ENCODE measurements at places on chromosomes 7 and 10. TPM values are rescaled to one million over a fixed set of nuclear protein-coding genes. Genes with fewer than 3 reads are reported as not detected.

Gene BICC1
- total RNA-seq = 55.6 TPM

Gene SUN1
- total RNA-seq = 60.8 TPM

Gene PRLHR
- total RNA-seq = not detected

Gene SEC61A2
- total RNA-seq = 9.6 TPM

Gene STOX1
- 0.09 TPM for total RNA-seq

Gene ADCYAP1R1
- total RNA-seq = not detected

Gene ANXA8
- total RNA-seq = 0.57 TPM

Gene KIFBP
- total RNA-seq = 55.4 TPM

Gene HTR7
- 0.41 TPM for total RNA-seq

Gene PRRT4
- total RNA-seq = not detected

Gene RNF32
- 1.4 TPM for total RNA-seq

Gene GNB2
- total RNA-seq = 314 TPM

Gene BAMBI
- total RNA-seq = 1.8 TPM

Gene PRSS2
- not detected for total RNA-seq

Gene PGAM1
- total RNA-seq = 590 TPM

Gene TMEM176B
- not detected for total RNA-seq

Gene AKAP9
- total RNA-seq = 28.6 TPM

Gene MKX
- total RNA-seq = 40.3 TPM

Gene ACBD7
- total RNA-seq = 0.92 TPM

Gene CYP2W1
- not detected for total RNA-seq

Gene CPA2
- not detected for total RNA-seq

Gene ASB4
- not detected for total RNA-seq

Gene SPOCK2
- total RNA-seq = not detected

Gene STEAP1B
- 37.4 TPM for total RNA-seq

Gene ZC3HAV1L
- total RNA-seq = 10.0 TPM

Gene KLF14
- not detected for total RNA-seq

Gene PLAC9
- 5.9 TPM for total RNA-seq

Gene UBTD1
- 32.6 TPM for total RNA-seq

Gene GRM3
- total RNA-seq = not detected

Gene GNA12
- 55.8 TPM for total RNA-seq

Gene ZNF467
- total RNA-seq = 2.1 TPM

Gene TMEM236
- total RNA-seq = 0.09 TPM

Gene CLDN4
- 0.26 TPM for total RNA-seq

Gene DIP2C
- 24.8 TPM for total RNA-seq

Gene CYP2C8
- total RNA-seq = not detected

Gene HOXA3
- total RNA-seq = 0.33 TPM

Gene NCF1
- total RNA-seq = not detected

Gene PRKRIP1
- 22.7 TPM for total RNA-seq

Gene AKR1D1
- not detected for total RNA-seq
